ENCODE measurements at places on chromosomes 2 and 18.

GRCh38 chr2:106899786-106900530, 14.0 kb upstream of the ST6GAL2 start:
- ATAC-seq = no peak

GRCh38 chr2:240160291-240161086, 20.0 kb upstream of the OTOS start:
- ATAC-seq = no peak

GRCh38 chr2:71850306-71850801, 297.3 kb downstream of the CYP26B1 start:
- no peak for ATAC-seq

DNA sequence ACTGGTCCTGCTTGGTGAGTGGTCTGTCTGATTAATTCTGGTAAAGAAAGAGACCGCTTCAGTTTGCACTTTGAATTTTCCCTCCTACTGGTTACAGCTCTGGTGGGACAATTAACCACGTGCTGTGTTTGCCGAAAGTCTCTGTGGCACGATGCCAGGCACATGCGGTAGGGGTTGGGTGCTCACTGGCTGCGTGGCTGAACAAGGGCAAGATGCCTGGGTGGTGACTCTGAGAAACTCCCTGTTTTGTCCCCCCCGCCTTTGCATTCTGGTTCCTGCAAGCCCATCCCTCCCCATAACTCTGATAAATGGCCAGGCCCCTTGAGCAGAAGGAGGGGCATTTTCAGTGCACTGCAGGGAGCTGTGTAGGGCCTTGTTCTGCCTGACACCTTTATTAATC, 206.1 kb downstream of the TFCP2L1 start:
- ATAC-seq = no peak

- peak; percentile 80 for ATAC-seq
Measured at GRCh38 chr2:187429989-187430388, 18.1 kb downstream of the CALCRL start.

DNA sequence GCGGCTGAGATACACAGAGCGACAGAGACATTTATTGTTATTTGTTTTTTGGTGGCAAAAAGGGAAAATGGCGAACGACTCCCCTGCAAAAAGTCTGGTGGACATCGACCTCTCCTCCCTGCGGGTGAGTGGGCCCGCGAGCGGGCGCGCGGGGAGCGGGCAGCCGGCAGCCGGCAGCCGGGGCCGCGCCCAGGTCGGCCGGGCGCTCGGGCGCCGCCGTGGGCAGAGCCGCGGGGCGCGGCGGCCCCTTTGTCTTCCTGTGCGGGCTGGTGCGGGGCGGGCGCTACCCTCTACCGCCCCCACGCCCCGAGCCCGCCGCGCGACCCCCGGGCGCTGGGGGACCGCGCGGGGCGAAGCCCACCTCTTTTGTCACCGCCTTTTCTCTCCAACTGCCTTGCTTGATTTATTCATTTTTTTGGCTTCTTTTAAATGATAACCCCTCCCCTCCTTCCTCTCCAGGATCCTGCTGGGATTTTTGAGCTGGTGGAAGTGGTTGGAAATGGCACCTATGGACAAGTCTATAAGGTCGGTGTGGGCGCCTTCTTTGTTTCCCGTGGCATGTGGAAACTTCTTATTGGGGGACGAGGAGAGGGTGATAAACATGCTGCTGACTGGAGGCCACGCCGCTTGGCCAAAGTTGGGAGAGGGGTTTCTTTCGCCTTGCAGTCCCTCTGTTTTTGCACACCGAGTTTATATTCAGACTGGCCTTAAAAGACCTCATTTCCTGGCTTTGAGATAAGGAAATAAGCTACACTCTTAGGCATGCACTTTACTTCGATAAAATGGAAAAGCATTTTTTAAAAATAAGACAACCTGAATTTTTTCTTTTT, 722 bp downstream of the MAP4K4 start:
- ATAC-seq = 0 out of 3 replicates have a peak, but pooled peaks have one; percentile 4
